ENCODE measurements at places on chromosomes 5 and 9.

DNA sequence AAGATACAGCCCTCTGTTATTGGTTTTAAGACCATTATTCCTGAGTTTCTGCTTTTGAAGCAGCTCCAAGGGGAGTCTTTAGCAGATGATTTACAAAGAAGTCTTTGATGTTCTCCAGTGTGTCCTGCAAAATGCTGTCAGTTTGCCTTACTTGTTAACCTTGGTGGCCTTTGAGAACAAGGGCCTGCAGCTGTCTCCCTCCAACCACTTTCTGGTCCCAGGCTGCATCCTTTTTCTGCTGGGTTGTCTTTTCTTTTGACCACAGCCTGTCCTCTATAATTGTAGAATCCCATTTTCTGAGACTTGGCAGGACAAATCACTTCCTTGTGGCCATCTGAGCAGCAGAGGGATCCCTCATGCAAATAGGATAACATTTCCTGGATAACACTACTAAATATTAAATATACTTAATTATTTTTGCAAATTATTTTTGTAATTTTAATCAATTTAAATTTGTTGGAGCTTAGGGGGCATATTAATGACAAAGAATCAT, 281.4 kb downstream of the DMRT2 start:
- DNase-seq = no peak

GRCh38 chr5:57492632-57493031, 10.0 kb upstream of the ACTBL2 start:
- DNase-seq = no peak

DNA sequence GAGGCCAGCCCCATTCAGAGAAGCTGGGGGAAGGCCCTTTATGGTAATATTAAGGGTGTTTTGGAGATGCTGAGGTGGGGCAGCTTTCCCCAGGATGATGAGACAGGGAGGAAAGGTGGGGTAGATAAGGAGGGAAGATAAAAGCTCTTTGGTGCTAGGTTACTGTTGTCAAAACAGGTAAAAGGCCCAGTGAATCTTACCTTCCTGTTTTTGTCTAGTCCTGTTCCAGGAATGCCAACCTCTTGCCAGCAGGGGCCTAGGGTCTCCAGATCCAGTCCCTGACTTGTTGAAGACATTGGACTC, 797 bp upstream of the CCL27 start:
- DNase-seq = peak; percentile 87

DNA sequence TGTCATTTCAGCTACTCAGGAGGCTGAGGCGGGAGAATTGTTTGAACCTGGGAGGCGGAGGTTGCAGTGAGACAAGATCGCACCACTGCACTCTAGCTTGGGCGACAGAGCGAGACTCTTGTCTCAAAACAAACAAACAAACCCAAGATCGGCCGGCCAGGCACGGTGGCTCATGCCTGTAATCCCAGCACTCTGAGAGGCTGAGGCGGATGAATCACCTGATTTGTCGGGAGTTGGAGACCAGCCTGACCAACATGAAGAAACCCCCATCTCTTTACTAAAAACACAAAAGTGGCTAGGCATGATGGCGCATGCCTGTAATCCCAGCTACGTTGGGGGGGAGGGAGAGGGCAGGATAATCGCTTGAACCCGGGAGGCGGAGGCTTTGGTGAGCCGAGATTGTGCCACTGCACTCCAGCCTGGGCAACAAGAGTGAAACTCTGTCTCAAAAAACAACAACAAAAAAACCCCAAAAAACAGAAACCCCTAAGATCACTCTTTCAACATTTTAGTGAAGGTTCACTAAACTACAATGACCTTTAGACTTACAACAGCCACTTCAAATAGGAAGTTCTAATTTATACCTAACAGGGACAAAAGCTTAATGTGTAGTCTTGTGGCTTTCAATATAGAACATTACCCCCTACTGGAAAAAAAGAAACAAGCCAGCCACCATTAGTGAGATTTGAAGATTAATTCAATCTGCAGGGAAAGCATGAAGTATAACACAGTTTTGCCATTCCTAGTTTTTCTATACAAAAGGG, 7.0 kb downstream of the HSPA9 start:
- peak; percentile 3 for DNase-seq

DNA sequence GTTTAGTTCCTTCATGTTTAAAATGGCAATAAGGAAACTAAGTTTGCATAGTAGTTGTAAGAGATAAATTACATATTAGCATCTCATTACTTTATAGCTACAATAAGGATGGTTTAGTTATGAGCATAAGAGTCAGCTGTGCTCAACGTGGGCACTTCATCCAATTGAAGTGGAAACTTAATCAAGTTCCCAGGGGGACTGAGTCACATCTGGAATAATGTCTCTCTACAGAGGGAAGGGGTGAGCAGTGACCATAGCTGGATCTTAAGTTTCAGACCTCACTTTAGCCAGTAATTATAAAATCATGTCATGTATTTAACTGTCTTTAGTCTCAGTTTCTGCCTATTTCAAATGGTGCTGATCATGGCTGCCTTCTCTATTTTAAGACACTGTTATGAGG, 36.8 kb upstream of the FAM240B start:
- DNase-seq = no peak

GRCh38 chr9:130526854-130527650, 52.3 kb upstream of the FUBP3 start:
- DNase-seq = no peak

- peak; percentile 59 for DNase-seq
Measured at GRCh38 chr9:78032730-78033457, 1.3 kb upstream of the GNAQ start.

DNA sequence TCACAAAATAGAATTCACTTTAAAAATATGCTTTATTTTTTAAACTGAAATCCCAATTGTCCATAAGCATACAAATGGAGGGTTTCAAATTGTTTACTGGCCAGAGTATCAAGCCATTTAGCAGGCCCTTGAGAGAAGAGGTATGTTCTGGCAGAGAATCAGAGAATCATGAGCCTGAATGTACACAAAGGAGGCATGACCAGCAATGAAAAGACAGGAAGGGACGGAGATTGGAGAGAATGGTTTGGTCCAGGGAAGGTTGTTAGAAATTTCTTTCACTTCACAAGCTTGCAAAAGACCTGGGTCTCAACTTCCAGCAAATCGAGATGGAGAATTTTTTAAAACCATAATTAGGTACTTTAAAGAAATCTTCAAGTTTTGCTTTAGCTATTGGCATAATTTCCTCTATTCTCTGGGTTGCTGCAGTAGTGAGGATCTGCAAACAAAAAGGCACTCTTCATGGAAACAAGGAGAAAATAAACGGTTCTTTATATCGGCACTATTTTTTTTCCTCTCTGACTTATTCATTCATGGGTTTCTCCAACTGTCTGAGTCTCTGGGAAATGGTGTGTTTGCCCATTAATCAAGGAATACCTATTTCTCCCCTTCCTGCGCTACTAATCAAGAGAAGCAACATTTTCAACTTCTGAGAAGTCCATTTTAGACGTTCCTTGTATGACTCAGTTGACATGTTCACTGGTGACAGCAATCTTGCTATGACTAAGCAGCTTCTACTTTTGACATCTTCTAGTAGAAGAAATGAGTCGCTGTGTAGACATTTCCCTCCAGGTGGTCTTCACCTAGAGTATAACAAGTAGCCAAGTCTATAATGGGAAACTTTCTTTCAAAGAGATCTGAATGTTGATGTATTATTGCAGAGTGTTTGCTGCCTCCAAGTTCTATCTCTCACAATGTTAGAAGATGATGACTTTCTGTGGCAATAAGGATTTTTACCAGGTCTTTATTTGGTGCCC, 23.1 kb upstream of the ERCC6L2 start:
- no peak for DNase-seq

GRCh38 chr5:134510970-134511795, 14.3 kb upstream of the JADE2 start:
- peak; percentile 25 for DNase-seq

GRCh38 chr5:91390268-91390667, 7.2 kb upstream of the ARRDC3 start:
- peak; percentile 60 for DNase-seq

DNA sequence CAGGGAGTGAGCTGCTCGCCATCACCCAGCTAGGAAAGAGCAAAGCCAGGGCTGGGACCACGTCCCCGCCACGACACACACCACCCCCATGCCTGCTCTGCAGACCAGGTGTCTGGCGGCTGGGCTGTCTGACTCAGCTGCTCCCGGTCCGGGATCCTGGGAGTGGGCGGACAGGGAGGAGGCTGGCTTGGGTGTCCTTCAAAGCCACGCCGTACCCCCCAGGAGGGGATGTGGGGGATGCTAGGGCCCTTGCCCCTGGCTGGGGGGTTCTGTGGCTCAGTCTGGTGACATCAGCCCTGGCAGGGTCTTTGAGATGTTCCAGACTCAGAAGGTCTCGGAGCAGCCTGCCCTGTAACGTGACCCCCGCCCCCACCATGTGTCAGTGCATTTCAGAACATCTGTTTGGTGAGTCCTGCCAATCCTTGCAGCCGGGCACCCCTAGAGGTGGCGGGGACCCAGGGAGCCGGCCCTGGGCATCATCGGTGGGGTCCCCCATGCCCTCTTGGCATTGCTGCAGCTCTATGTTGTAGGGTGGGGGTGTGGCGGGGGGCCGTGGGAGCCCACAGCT, 62.3 kb downstream of the HMCN2 start:
- DNase-seq = no peak

DNA sequence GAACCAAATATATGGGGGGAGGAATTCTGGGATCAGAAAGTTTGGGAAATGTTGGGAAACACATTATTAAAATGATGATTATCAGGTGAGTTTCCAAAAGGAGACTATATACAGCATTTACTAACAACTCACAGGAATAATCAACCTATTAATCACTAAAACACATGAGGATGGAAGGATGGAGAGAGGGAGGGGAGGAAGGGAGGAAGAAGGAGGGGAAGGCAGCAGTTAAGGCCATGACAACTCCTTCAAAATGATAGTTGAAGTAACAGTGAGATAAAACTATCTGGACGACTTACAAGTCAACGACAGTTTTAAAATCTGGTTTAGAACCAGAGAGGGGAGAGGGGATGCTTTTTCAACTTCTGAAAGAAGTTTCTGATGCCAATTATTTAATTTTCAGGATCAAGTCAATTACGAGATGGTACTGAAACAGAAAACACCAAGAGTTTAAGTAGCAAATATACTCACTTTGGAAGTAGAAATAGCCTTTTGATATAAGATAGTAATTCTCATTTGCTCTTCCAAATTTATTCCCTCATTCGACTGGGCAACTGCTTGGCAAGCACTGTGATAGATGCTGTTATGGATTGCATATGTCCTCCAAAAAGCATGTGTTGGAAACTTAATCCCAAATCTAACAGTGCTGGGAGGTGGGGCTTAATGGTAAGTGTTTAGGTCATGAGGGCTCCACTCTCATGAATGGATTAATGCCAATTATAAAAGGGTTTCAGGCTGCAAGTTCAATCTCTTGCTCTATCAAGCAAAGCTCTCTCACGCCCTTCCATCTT, 30.4 kb downstream of the FBXW11 start:
- DNase-seq = no peak

DNA sequence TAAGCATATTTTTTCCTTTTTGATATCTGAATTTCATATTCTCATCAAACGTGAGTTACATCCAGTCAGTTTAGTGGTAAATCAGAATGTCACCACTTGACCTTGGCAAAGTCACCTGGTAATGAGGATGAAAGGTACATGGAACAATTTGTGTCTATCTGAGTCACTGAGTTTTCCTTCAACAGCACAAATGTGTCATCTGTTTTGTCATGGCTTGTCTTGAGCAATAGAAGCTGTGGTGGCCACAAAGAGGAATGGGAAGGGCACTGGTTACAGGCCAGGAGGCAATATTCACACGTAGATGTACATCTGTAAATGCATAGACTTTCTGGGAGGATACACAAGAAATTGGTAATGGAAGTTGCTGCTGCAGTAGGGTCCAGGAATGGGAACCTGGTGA, 8.4 kb upstream of the ZNF474 start:
- DNase-seq = no peak

GRCh38 chr9:124574534-124575375, 67.6 kb upstream of the NR5A1 start:
- DNase-seq = no peak

DNA sequence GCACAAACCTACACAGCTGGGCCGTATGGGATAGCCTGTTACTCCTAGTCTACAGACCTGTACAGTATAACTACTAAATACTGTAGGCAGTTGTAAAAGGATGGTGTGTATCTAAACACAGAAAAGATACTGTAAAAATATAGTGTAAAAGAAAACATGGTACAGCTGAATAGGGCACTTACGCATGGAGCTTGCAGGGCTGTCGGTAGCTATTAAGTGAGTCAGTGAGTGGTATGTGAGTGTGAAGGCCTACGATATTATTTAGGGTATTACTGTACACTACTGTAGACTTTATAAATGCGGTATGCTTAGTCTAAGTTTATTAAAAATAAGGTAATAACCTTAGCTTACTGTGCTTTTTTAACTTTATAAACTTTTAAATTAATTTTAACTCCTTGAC, 1.2 kb downstream of the ZCCHC9 start:
- no peak for DNase-seq

DNA sequence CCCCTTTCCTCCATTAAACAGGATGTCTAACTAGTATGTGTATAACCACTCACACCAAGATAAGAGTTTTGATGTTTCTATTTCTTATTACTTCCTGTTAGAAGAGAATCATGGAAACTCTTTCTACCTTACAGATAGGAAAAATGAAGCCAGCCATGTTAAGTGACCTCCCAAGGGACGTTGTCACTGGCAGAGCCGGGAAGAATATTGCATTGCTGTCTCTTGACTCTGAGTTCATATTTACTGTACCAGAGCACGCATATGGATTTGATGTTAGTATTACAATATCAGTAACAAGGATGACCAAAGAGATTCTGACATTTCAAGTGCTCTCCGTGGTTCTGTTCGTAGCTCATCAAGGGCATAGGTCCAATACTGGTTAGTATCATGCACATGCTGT, 12.5 kb upstream of the C5orf63 start:
- DNase-seq = no peak

DNA sequence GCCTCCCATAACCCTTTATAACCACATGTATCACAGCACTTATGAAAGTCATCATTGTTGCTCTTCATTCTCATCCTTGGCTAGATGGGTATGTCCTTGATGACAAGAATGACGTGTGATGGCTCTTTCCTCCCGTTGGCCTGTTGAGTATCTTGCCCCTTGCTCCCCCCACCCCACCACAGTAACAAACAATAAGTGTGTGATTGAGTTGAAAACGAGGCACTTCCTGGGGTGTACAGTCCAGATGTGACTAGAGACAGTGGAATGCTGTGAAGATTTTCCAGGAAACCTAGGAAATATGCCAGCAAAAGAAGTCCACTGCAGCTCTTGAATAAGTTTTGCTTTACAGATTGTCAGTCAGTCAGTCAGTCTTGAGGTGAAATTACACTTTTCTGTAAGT, 262.5 kb downstream of the ELAVL2 start:
- DNase-seq = no peak

GRCh38 chr9:77486968-77487367, 161.2 kb downstream of the GNA14 start:
- no peak for DNase-seq

- no peak for DNase-seq
Measured at GRCh38 chr5:122184676-122185255, 55.4 kb downstream of the ZNF474 start.

GRCh38 chr5:72369301-72369700, 49.1 kb downstream of the PTCD2 start:
- DNase-seq = no peak

GRCh38 chr5:98916540-98916939, 12.3 kb downstream of the CHD1 start:
- no peak for DNase-seq
